ENCODE measurements at places on chromosomes 3 and 15.
A peak's percentile ranks its signal among the peaks of the same experiment; 100 is the strongest.

GRCh38 chr3:134985864-134986715 is 191.0 kb downstream of the EPHB1 start:
- no peak for DNase-seq

DNA sequence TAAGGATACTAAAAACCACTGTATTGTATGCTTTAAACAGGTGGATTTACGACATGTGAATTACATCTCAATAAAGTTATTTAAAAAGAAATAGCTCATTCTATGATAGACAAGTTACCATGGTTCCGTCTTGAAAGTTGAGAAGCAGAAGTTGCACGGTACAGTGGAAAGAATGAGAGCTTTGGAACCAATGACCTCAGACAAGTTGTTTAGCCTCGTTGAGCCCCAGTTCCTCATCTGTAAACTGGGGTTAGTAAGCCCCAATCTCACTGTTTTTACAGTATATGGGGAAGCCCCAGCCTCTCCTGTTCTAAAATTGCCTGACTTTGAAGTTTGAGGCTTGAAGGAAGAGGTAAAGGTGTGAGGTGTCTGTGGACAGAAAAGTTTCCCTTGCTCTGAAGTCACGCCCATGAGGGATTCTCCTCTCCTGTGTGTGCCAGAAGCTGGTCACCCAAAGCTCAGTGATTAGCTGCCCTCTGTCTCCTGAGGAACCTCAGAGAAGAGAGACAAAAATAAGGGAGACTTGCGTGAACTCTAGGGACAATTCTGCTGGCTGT is 10.0 kb downstream of the CRYGS start:
- DNase-seq: peak; percentile 70

DNA sequence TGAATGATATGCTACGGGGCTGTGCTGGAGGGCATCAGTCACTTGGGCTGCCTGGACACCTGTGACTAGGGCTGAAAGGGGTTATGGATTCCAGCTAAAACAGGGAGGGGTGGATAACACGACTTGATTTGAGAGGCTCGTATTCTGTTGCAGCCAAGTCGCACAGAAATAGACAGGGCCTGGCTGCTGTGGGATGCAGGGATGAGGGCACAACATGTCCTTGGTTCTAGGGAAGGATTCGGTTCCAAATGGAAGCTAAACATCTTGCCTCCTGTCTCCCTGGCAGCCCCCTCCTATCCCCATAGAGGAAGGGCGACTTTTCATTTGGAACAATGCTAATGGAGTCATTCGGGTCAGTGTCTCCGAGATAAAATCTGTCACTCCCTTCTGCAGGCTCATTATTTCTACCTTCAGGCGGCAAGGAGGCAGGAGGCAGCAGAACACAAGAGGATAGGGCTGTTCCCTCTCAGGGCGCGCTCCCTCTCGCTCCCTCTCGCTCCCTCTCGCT is 433.8 kb upstream of the RBMS3 start:
- no peak for DNase-seq

DNA sequence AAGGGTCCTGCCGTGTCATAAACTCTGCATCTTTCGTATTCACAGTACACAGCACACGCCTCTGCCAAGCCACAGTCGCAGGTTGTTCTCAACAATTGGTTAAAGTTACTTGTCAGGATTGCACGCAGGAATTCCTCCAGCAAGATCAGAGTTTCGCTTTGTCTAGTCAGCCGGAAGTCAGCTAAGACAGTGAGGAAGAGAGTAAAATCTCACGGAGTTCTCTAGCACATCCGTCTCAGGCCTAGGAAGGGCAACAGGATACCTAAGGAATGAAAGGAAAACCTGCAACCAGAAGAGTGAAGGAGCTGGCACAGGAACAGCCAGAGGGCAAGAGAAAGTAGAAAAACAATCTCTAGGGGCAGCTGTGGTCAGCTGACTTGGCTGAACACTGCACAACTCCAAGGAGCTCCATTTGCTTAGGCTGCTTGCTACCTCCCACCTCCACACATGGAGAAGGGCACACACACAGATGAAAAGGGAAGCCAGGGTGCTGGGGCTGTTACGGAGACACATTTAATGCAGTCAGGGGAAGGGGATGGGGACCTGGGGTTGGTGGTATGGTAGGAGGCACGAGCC is 23.7 kb downstream of the RORA start:
- no peak for DNase-seq

DNA sequence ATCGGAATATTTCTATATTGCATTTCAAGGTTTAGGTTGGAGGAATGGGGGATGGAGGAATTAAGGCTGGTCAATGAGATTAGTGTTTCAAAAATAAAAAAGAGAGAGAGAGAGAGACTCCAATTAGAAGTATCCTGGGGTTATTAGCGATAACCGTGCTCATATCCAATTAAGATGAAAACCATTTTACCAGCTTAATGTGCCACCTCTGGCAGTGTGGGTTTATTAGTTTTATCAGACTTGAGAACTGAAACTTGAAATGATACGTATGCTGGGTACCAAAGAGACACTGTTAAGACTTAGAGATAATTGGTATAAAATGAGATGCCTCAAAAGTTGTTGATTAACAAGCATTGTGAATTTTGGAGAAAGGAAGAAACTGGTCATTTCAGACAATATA is 251.5 kb upstream of the NR2F2 start:
- no peak for DNase-seq

DNA sequence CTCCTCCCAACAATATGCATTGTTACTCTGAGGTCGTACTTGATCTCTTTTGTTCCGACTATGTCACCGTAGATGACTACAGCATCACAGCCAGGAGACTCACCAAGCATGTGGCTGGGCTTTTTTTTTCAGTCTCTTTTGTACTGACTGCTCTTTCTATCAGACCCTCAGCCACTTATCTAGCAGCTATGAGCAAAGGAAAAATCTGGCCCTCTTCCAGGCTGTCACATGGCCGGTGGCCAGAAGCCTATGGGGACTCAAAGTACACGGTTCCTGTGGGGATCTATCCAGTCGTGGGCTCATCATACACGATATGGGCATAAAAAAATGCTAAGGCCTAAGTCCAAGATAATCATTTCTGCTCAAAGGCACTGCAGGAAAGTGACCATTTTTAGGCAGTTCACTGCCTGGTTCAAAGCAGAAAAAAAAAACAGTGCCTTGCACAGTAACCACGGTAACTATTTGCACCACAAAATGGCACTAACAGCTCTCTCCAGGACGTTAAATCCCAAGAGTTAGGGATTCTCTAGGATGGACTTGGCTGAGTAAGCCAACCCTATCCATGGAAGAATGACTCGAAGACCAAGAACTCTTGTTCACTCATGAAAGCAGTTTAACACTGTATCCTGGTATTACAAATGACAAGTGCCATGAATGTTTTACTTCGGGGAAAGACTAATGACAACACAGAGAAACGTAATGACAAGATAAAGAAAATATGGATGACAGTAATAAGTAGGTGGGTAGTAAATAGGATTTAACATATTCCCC is 50.3 kb downstream of the SHQ1 start:
- no peak for DNase-seq

DNA sequence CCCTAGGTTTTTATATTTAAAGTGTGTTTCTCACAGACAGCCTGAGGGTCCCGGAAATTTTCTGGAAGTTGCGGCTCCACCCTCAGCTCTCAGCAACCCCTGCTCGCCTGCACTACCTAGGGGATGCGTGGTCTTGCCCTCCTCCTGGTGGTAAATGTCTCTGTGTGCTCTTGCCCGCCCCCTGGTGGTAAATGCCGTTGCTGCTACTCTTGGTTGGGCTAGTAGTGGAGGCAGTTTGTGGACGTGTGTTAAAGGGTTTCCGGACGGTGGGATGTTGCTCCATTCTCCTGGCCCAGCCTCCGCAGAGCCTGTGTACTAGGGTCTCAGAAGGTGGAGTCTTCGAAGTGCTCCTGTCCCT is 27.4 kb downstream of the STOML1 start:
- DNase-seq: peak; percentile 90

DNA sequence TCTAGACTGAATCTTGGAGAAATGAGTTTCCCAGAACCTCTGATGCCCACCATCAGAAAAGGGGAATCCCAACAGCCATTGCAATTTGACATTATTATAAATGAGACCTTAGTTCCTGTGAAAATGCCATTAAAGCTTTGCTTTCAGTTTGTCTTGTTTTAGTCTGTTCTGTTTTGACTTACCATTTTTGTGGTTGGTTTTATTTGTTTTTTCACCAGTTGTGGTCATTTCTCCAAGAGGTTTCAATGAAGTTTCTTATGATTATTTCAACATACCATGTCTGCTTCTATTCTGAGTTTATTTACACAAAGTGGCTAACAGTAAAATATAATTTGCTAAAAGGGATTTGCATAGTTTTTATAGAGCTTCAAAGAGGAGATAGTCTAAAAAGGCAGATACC is 175.0 kb upstream of the MCTP2 start:
- DNase-seq: no peak

DNA sequence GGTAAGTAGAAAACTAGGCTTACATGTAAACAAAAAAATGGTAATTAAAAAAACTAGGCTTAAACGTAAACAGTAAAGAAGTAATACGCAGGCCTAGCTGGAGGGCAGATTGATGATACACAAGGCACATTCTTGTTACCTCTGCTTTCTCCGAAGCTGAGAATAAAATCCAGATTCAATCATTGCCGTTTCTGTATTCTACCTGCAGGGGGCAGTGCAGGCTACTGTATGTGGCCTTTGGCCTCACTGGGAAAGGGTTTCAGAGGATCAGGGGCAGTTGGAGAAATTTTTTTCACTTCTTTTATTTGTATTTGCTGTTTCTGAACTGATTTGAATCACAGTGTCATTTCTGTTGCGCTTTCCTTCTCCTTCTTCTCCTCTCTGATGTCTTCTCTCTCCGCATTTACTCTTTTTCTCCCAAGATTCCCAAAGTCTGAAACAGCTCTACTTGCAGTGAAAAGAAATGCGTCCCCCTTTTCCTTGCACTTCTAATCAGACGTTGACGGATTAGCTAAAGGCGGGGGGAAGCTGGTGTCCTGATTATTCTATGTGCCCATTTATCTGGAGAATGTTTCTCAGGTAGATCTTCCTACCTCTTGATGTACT is 67.1 kb upstream of the MCTP2 start:
- peak; percentile 65 for DNase-seq

GRCh38 chr15:101463270-101463669 is 26.2 kb downstream of the PCSK6 start:
- DNase-seq: no peak

GRCh38 chr3:142929109-142929508 is 34.4 kb downstream of the PAQR9 start:
- DNase-seq: peak; percentile 59

DNA sequence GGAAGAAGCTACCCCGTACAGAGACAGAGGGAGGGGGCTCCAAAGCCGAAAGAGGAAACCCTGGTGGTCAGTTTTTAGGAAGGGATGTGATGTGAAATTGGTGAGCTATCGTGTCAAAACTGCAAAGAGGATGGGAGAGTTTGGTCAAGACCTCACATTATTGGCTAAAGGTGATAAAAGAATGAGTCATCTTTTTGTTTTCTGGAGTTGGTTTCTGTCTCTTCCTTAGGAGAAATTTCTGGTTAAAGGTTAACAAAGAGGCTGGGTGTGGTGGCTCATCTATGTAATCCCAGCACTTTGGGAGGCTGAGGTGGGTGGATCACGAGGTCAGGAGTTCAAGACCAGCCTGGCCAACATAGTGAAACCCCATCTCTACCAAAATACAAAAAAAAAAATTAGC is 217.8 kb upstream of the CBLB start:
- no peak for DNase-seq

GRCh38 chr15:101539930-101540329 is 50.4 kb upstream of the PCSK6 start:
- no peak for DNase-seq

- no peak for DNase-seq
These were observed 2.0 kb upstream of the GANC start for GRCh38 chr15:42270996-42271395.

GRCh38 chr3:169363318-169364265 is 299.9 kb downstream of the MECOM start:
- DNase-seq: no peak

- DNase-seq: no peak
These were observed 134.8 kb upstream of the MB21D2 start for GRCh38 chr3:193052354-193053045.

DNA sequence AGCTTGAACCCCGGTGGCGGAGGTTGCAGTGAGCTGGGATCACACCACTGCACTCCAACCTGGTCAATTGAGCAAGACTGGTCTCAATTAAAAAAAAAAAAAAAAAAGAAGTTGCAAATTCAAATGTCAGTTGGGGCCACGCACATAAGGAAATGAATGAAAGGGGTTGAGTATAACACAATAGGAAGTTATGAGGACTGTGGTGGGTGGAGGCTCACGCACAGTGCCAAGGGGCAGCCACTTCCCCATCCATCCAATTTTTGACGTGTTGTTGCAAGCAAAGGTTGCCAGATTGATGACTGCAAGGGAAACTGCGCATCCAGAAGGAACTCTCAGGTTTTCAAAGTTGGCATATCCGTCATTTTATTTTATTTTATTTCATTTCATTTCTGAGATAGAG is 532.2 kb downstream of the NTRK3 start:
- no peak for DNase-seq

DNA sequence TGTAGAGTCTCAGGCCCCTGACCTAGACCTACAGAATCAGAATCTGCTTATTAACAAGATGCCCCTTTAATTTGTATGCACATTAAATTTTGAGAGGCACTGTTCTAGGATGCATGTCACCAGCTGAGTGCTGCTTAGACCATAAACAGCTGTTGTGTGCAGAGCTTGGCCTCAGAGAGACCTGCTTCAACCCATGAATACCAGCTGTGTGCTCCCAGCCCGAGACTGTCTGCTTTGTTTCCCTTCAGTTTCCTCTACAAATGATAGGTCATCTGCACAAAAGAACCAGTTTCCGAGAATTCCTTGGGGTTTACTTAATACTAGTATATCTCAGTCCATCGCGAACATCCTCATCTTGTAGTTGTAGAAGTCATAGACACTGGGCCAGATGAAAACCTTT is 158.5 kb upstream of the PFN2 start:
- DNase-seq: no peak

DNA sequence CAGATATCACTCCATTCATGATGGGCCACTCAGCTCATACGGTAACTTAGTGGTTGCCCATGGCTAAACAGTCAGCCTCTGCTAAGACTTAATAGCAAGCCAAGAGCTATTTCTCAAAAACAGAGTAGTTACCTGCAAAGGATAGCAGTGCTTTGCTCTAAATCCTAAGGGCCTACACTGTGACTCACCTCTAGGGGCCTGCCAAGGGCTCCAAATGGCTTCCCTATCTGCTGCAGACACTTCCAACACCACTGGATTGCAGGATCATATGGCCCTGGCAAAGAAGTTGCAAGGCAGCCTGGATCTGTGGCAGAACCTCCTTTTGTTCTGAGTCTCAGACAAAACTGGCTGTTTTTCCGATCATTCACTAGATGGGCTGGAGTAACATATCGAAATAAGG is 17.8 kb downstream of the CGGBP1 start:
- no peak for DNase-seq

- DNase-seq: no peak
These were observed 209.9 kb upstream of the SLC2A2 start for GRCh38 chr3:171236265-171237008.

Data from stimulated activated CD4-positive, alpha-beta T cell treated with anti-CD3 and anti-CD28 coated beads, Interleukin-15, amount 100 ng/mL, for 24 hours (primary cell).